ENCODE measurements at places on chromosomes 12 and 14. TPM values are rescaled to one million over a fixed set of nuclear protein-coding genes. Genes with fewer than 3 reads are reported as not detected.

GRCh38 chr12:62966990-62967506 is 32.1 kb upstream of the PPM1H start:
- DNase-seq, result no peak

DNA sequence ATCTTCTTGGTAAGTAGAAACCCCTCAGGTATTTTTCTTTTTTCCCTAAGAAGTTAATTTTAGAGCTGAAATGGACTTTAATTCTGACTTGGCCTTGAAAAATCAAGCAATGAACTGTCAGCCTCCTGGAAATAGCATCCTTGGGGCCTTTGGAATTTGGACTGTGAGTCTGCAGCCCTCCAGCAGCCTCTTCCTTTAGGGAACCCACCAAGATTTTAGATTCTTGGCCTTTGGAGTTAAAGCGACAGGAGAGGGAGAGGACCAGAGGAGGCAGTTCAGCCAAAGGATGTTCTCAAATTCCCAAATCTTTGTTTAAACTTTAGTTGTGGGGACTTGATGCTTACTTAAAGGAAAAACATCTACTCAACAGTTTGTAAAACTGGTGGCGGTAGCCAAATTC is 288.6 kb downstream of the AACS start:
- DNase-seq, result no peak

DNA sequence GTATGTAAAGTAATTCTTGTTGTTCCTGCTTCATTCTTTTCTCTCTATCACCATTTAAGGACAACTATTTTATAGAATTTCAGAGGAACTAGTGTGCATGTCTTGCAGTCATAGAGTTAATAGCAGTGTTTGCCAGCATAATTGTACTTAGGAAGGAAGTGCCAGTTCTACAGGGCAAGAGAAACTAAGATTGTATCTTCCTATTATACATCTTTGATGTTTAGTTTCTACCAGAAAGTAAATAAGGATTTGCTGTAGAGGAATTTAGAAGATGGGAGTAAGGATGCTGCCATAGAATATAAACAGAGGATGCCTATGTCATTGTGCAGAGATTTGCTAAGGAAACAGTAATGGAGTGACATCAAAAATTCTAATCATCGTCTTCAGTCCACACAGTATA is 270.9 kb upstream of the NPAS3 start:
- no peak for DNase-seq

The HVCN1 gene
- 3.0 TPM for total RNA-seq

The SLC6A15 gene
- total RNA-seq, result 0.58 TPM

The CDC42BPB gene
- total RNA-seq, result 75.5 TPM

GRCh38 chr14:80017795-80018194 is 193.5 kb downstream of the DIO2 start:
- DNase-seq, result no peak

DNA sequence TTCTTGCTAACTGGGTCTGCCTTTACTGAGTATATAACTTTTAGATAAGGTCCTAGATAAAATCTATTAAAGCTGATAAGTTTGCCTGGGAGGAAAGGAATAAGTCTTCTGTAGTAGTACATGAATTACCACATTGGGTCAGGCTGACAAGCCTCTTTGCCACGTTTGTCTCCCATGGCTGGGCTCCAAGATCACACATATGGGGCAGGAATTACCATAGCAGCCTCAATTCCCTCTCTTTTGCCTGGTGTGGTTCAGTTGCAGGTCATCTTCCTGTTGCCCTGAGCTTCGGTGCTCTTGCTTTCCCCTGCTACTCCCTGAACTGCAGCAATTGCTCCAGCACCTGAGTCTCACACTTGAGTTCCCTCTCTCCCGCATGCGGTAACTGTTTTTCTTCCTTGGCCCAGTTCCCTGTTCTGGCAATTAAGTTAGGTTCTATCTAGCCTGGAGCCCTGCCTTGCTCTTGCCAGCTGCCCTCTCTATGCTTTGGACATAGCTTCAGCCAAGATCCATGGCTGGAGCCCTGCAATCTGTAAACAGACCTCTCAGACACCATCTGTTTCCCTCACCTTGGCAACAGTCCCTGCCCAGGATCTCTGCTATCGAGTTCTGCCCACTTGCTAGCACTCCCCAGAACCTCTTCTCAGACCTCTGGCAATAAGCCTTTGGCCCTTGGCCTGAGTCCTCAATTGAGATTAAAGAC is 5.8 kb upstream of the GLT8D2 start:
- peak; percentile 56 for DNase-seq

The KERA gene
- not detected for total RNA-seq

DNA sequence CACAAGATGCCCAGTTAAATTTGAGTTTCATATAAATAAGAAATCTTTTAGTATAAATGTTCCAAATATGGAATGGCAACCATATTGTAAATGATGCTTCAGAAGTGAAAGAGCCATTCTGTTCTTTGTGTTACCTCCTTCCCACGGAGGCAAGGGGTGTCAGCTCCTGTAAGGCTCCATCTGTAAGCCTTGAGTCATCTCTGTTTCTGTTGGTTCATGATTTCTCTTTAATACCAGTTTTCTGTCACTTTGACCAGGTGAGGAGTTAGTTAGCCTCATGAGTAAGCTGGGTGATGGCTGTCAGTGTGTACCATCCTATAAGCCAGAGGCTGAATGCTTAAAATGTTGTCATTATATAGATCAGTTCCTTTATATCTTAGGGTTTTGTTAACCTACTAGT is 61.9 kb downstream of the TMEM30B start:
- no peak for DNase-seq

DNA sequence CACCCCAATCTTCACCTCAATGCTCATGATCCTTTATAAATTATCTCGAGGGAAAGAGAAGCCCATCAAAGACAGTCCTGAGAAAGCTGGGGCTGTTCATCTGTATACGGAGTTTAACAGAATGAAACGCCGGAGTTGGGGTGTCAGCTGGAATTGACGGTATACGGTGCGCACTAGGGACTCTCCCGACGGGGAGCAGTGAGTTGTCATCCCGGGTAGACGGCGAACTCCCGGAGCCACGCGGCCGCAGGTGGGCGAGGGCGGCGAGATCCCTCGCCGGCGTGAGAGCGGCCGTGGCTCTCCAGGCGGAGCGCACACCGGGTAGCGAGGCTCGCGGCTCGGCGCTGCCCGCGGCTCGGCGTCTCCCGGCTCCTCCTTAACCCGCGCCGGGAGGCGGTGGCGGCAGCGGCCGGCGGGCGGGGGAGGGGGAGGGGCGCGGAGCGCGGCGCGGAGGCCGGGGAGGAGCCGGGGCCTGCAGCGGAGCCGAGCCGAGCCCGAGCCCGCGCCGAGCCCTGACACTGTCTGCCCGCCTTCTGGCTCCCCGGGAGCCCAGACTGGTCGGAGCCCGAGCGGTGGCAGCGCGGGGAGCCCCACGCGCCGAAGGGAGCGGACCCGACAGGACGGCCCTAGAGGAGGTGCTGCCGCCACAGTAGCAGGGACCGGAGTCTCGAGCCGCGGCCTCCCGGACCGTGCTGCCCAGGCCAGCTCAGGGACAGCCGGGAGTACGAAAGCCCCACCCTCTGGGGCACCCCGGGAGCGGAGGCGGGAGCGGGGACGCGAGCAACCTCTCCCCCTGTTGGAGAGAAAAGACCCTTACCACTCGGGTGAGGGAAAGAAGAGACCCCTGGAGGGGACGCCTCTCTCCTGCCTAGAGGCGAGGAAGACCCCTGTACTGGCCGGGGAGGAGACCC is at the start of gene FOXJ2:
Gene FOXJ2, plus strand, starts transcription at position 475 of the 911 bp plus-strand sequence. CDS start 7,117 bp downstream, outside the sequence.
- peak; percentile 72 for DNase-seq

GRCh38 chr12:2364631-2365051 is 311.9 kb downstream of the CACNA1C start:
- DNase-seq, result no peak

DNA sequence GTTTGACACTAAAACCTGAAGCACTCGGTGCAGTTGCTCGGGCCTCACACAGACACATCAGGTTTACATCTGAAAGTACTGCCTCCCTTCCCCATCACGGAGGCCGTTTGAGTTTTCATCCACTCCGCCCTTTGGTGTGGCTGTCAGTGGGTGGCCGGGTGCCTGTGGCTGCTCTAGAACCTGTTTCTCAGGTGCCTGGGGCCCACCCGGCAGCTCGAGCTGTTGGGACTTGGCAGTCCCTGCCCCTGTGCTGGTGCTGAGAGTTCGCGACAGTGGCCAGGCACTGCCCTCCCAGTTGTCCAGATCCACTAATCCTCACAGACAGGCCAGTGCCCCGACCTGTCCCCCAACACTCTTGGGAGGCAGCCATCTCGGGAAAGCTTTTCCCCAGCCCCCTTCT is 22.4 kb downstream of the XRCC3 start:
- peak; percentile 19 for DNase-seq

The SLC6A12 gene
- total RNA-seq, result 2.3 TPM

The ARHGAP9 gene
- total RNA-seq, result 6.4 TPM

DNA sequence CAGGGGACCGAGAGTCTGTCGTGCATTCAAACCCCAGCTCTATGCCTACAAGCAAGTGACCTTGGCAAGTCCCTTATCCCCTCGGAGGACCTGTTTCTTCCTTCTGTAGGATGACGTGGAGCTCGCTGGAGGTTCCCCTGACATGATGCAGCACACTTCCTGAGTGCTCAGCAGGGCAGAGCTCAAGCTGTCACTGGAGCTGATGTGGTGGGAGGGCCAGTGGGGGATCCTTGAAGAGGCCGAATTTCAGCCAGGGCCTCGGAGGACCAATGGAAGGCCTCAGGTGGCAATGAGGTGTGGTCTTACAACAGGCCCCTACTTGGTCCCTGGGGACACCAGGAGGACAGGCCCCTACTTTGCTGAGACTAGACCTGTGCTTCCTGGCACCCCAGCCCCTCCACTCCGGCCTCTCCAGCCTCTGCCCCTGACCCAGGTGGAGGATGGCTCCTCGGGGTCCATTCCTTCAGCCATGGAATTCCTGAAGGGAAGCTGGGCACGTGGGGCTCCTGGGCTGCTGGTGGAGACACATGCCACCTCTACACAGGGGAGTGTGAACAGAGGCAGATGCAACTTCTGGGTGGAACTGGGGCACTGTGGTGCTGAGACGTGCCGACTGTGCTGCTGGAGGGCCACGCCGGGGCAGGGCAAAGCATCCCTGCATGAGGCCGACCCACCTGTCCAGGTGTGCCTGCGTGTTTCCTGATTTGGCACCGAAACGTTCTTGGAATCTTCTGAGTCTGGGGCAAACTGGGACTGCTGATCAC is 18.7 kb upstream of the KIF26A start:
- no peak for DNase-seq

The P2RX2 gene
- 0.34 TPM for total RNA-seq

DNA sequence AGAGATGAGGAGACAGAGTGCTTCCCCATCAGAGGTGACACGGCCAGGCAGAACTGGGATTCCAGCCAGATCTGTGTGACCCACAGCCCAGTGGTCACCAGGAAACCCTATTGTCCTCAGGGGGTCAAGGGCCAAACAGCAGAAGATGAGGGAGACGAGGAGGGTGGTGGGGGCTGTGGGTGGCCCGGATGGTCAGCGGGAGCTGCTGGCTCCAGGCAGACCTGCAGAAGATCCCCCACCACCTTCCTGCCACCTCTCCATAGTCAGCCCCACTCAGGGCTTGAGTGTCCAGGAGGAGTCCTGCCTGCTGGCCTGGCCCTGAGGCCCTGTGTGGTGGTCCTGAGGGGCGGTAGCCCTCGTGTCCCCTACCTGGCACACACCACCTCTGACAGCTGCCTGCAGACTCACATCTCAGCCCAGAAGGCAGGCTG is 136.8 kb downstream of the CALM1 start:
- DNase-seq, result no peak

GRCh38 chr14:80124794-80125193 is 86.5 kb downstream of the DIO2 start:
- no peak for DNase-seq

GRCh38 chr12:46711756-46712155 is 114.0 kb downstream of the SLC38A4 start:
- DNase-seq, result no peak

The MANSC4 gene
- not detected for total RNA-seq

The TAS2R19 gene
- 2.9 TPM for total RNA-seq

DNA sequence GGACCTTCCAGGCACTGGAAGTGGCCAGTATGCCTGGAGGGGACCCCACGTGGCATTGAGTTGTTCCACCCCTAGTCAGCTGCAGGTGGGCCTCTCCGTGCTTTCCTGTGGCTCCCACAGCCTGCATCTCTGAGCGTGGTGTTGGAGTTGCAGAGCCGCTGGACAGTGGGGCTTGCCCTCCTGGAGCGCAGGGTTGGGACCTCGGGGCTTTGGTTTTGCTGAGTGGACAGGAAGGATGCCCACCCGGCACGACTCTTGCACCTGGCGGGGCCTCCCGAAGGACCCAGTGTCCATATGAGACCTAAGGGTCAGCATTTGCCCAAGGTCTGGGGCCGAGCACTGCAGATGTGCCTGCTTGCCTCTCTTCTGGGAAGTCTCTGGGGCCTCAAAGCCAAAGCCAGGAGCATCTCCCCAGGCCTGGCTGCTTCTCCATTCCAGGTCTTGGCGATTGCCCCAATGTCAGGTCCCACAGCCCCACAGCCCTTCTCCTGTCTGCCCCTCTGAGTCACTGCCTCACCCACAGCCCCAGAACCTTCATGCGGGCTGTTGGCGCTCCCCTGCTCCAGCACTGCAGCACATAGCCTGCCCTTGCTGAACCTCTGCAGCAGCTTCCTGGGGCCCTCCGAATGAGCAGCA is 1.5 kb downstream of the PACS2 start:
- DNase-seq, result no peak

Measured in left colon (tissue), 2 donors.